ENCODE measurements at places on chromosomes 6 and 20.

DNA sequence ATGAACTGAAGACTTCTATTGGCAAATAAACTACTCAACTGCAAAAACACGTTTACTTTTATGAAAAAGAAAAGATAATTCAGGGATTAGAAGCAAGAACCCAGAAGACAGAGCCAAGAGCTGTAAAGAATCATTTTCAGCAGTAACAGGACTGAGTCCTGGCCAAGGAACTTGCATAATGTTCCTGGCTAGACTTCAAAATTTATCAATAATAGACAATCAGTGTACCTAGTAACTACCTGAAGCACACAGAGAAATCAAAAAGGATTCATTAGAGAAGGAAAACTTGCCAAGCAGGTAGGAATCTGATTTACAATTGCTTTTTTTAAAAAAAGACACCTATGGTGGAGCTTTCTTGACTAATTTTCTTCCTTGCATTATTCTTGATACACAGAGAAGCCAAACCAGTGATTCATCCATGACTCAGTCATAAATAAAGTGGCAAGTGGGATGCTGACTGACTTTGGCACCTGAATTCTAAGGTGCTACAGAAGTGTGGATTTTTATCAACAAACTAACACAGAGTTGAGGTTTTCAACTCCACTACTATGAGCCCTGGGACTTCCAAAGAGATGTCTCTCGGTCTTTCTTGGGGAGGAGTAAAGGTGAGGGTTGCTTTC, 281.3 kb downstream of the BMP7 start:
- no peak for DNase-seq

DNA sequence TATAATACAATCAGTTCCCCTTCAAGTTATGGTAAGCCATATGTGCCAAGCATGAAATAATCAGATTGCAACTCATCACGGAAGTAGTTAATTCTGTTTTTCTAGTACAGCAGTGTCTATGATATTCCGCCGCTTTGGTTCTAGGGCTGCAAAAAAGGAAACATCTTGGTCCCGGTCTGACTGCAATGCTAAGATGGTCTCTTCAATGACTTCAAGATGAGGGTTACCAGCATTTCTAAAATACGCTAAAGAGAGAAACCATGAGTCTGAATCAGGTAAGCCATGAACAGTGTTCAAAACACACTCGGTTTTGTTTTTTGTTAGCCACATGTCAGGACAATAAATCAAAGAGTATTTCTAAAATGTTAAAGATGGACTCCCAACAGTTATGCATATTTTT, 3.2 kb upstream of the ANKRD60 start:
- DNase-seq, result no peak

DNA sequence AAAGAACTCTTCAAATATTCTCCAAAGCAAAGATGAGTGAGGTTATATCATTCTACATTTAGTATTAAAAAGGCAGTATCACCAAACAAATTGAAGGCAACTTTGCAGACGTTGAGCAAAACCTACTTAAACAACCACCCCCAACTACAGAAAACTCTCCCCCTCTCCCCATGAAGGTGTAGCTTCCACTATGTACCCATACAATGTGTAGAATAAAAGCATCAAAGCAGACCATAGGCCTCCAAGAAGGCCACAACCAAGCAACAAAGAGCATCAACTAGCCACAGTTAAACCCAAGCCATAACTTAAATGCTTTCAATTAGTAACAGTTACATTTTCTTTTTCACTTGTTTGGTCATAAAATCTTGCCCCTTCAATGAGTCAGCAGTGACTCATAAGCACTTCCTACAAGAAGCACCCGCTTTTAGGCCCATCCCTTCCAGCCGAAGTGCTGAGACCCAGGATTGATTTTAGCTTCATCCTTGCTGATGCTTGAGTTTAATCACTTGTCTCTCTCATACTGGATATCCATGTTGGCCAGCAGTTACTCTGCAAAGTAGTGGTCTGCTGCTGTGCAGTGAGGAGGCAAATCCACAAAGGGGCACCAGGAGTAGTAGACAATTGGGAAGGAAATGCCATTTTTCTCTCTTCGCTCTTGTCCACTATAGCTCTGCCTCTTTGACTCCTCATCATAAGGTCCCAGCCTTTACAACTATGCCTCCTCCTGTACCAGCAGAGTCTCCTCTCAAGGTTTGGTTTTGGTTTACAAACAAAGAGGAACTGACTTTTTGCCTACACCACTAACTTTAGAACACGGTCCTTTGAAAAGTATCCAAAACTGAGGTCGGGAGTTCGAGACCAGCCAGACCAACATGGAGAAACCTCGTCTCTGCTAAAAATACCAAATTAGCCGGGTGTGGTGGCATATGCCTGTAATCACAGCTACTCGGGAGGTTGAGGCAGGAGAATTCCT, 8.4 kb upstream of the NUP153 start:
- DNase-seq, result no peak

DNA sequence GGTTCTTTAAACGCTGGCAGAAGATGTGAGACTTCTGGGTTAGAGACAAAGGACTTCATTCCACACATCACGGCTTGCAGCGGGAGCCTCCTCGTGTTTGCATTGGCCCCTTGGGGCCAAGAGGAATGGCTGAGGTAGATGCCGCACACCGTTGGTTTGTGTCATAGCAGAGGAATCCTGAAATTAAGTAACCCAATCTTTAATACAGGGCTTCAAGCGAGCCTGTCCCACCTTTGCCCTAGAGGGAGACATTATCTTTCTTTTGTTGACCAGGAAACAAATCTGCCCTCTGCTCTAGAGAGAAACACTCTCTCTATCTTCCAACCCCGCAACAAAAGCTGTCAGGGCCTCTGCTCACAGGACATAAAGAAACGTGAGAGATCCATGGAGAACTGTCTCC, 277.5 kb upstream of the ZFP64 start:
- no peak for DNase-seq
